ENCODE measurements at places on chromosomes 2 and 18.

DNA sequence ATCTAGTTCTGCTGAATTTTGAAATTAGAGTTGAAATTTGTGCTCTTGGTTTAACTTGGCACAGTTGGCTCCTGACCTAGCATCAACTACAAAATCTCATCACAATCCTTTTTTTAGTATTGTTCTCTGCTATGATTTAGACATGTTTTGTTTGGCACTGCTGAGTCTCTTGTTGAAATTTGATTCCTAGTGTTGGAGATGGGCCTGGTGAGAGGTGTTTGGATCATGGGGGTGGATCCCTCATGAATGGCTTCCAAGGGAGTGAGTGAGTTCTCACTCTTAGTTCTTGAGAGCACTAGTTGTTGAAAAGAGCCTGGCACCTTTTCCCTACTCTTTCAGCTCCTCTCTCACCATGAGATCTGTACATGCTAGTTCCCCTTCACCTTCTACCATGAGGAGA, 605.6 kb upstream of the SLC39A10 start:
- no peak for DNase-seq

DNA sequence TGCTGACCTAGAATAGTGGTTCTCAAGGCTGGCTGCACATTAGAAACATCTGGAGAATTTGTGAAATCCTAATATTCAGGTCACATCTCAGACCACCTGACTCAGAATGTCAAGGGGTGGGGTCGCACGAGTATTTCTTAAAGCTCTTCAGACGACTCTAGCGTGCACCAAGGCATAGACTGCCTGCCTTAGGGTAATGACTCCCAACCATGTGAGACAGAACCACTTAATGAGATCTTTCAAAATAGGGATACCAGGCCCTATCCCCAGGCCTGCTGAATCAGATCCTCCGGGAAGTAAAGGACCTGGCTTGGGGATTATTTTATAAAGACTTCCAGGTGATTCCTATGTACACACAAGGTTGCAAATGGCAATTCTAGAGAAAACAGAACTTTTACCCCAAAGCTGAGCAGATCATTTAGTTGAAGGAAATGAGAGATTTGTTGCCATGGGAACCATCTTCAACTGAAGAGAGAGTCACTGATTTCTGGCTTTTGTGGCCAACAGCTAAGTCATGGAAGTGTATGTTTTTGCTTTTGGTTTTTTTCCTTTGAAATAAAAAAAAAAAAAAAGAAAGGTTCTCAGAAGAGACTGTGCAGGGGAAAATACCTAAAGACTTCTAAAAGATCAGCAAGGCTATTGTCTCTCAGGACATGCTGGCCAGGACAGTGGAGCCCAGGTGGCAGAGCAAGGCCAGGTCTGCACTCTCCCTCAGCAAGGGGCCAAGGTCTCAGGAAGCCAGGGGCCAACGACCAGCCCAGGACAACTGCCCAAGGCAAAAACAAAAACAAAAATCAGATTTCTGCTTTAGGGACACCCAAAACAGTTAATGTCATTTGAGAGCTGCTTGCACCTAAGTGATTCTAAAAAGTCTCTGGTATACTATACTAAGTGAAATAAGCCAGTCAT, 15.3 kb upstream of the LOXHD1 start:
- no peak for DNase-seq

DNA sequence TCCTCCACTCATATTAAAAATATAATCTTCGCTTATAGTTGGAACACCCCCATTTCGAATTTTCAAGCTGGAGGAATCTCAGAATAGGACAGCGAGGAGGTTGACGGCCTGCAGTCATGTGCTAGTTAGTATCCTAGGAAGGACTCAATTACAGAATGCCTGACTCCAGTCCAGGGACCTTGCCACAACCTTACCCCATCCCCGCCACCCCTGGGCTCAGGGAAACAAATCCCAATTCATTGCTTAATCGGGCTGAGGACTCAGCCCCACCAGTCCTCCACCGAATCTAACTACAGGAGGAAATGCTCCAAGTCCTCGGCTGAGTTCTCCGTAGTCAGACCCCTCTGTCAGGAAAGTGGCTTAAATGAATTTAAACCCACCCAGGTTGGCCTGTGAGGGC, 31.7 kb upstream of the ZBTB7C start:
- no peak for DNase-seq

DNA sequence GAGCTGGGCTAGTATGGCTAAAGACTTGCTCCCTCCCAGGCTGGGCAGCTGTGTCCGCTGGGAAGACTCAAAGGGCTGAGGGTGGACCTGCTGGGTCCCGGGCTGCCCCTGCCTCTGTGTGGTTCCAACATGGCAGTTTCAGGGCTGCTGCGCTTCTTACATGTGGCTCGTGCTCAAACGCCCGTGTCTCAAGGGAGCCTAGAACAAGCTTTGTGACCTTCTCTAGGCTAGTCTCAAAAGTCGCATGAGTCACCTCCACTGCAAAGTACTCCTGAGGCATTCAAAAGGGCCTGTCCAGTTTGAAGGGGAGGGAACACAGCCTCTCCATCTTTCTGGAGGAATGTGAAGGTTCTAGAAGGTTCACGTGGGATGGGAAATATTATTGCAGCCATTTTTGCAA, 44.7 kb upstream of the RAB31 start:
- DNase-seq, result no peak

- no peak for DNase-seq
These were observed 95.0 kb downstream of the MAPK4 start for GRCh38 chr18:50654658-50655550.

All from endodermal cell (in vitro differentiated cells).